ENCODE measurements at places on chromosomes 12 and 14.

GRCh38 chr12:113240395-113240794, 19.1 kb downstream of the TPCN1 start:
- DNase-seq: no peak

DNA sequence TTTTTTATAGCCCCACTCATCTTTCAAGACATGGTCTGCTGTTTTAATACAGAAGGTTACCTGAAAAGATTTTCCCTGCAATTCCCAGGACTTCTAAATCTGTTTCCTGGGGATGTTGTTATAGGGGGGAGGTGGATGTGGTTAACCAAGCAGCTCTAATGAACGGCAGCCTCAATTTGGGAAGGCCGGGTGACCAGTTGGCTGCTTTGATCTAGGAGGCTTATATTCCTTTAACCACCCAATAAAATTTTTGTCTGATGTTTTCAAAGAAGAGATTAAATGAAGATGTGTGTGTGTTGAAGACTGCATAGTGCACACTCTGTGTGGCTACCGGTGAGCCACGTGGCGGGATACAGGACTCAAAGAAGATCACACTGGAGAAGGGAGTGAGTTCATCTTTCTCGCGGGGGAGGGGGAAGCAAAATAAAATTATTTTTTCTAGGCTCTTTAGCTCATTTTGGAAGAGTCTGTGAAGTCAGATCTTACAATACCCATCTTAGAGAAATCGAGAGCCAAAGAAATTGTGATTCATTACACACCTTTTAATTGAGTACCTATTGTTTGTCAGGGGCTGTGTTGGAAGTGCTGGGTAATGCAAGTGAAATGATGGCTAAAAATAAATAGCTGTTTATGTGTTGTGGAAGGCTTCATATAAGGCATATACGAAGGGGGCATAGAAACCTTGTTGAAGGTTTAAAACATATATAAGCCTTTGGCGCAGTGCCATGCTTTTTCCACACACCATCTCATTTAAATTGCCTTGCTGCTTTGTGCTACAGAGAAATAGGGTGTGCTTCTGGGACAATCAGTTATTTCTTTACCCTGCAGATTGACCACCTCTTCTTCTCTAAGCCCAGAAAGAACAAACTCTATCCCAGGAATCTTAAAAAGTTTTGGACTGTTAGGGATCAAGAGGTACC, 18.5 kb downstream of the ELK3 start:
- DNase-seq: no peak

- DNase-seq: no peak
These were observed 764 bp upstream of the SPTB start for GRCh38 chr14:64880221-64881121.

DNA sequence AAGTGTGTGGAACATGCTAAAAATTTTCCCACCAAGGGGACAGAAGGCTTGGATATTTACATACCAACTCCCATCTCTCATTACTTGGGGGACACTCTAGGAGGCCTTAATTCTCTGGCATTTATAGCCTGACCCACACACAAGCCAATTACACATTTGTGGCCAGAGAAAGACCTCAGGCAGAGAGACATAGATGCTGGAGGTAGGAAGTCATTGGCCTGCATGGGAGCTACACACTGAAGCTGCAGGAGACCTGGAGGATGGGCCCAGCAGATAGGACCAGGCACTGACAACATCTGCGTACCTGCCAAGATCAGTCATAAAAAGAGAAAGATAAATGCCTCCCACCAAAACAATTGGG, 61.7 kb downstream of the TBX5 start:
- no peak for DNase-seq

DNA sequence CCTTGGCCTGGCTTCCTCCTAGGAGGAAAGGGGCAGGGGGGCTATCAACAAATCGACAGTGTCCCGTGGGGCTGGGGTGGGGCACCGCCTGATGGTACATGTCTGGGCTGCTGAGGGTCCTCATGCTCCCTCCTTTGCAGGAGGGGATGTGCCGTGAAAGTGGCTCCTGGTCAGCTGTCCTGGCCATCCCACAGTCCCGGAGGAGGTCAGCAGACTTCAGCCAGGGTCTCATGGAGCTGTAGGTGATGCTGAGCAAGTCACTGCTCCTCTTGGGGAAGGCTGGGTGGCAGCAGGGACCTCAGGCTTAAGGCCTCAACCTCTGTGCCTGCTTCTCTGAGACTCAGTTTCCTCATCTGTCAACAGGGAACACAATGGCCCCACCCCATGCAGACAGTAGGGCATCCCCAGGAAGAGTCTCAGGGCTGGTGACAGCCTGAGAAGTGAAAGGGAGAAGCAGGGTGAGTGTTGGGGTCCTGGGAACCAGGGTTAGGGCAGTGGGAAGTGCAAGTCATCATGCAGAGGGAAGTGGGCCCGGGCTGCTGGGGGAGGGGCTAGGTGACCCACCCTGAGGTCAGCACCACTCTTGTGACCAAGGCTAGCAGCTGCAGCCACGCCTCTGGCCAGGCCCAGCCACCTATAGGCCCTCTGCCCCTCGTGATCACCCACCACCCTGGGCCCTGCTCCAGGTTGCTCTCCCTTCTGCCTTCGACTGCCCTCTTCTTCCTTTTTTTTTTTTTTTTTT, 4.4 kb upstream of the TNFAIP2 start:
- no peak for DNase-seq

- DNase-seq: no peak
These were observed 1.3 kb downstream of the SBNO1 start for GRCh38 chr12:123363390-123363739.

- DNase-seq: no peak
These were observed 3.7 kb upstream of the TMX1 start for GRCh38 chr14:51236314-51236713.

- no peak for DNase-seq
These were observed at the start of gene HNF1A for GRCh38 chr12:120978296-120979219. TSS of gene HNF1A (plus strand) at chr12:120978543. CDS start at chr12:120978769, 226 bp downstream.

GRCh38 chr12:127459166-127459565, 807.8 kb upstream of the TMEM132C start:
- DNase-seq: no peak

GRCh38 chr12:104846056-104846767, 111.9 kb downstream of the SLC41A2 start:
- DNase-seq: no peak

DNA sequence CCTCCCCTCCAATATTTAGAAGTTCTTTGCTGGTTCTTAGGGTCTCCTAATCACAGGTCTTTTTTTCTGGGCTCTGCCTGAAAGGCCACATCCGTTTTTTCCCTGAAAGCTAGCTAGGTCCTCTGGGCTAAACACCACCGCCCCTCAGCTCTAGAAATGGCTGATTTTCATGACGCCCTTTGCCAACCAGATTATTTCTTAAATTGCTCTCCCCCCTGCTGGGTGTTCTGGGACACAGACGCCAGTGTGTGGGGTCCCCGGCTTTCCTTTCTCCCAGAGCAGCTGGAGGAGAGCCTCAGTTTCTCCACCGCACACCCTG, 45.3 kb upstream of the ATP23 start:
- no peak for DNase-seq

DNA sequence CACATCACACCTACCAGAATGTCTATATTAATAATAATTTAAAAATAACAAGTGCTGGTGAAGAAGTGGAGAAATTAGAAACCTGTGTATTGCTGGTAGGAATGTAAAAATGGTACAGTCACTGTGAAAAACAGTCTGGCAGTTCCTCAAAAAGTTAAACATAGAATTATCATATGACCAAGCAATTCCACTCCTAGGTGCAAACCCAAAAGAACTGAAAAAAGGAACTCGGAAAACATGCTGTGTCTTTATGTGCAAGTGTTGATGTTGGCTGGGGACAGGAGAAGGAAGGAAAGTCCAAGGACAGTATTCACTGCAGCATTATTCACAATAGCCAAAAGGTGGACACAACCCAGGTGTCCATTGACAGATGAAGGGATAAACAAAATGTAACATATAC, 146.5 kb downstream of the TTC7B start:
- no peak for DNase-seq

DNA sequence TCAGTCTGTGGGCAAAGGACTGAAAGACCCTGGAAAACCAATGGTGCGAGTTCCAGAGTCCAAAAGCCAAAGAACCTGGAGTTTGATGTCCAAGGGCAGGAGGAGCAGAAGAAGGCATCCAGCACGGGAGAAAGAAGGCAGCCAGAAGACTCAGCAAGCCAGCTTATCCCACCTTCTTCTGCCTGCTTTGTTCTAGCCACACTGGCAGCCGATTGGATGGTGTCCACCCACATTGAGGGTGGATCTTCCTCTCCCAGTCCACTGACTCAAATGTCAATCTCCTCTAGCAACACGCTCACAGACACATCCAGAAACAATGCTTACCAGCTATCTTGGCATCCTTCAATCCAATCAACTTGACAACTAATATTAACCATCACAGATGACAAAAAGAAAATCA, 57.2 kb upstream of the CAPRIN2 start:
- no peak for DNase-seq

DNA sequence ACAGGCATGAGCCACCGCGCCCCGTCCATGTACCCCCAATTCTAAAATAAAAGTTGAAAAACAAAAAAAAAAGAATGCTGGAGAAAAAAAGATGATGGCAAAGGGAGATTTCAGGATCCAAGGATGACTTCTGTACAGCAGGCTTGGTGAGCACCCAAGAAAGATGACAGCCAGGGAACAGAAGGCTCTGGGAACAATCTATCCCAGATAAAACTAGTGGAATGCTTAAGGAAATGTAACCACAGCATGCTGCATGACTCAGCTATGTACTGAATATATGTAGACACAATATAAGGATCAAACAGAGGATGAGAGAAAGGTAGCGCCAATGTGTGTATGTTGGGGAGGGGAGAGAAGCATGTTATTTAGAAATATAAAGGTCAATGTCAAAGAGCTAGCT, 123.7 kb upstream of the TMTC1 start:
- DNase-seq: no peak

DNA sequence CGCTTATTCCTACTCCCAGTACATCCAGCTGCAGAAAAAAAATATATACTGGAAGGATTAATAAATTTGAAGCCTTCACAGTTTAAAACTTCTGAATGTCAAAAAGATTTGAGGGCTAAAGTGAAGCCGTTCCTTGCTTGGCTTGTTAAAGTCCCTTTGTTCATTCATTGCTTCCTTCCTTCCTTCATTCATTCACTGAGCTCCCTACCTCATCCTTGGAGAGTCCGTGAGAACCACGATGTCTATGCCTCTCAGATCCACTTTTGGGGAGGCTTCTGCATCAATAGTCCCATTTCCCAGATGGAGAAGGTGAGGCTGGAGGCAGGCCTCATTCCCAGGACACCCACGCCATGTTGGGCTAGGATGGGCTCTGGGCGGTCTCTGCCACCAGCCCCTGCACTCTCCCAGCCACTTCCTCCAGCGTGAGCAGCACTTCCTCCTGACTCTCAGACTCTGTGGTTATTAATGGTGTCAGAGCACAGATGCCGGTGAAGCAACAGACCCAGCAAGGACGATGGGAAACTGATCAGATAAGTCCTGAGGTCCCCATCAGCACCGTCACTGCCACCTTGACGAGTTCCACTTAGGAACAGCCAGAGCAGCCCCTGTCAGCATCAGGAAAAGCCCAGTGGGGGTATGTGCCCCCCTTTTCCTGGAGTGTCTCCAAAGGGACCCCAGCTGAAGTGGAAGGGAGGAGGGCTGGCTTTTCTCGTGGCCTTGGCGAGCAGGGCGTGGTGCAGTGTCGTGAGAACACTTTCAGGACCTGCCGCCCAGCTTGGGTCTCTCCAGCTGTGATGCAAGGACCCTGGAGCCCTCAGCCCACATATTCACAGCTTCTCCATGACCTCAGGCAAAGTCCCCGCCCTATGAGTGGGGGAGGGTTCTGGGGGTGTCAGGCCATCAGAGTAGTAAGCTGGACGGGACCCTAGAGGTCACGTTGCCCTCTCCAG, 21.2 kb downstream of the ASB2 start:
- no peak for DNase-seq

GRCh38 chr12:47686645-47687240, 19.1 kb downstream of the RPAP3 start:
- DNase-seq: no peak

- no peak for DNase-seq
These were observed 24.0 kb downstream of the RNF34 start for GRCh38 chr12:121423682-121424623.

DNA sequence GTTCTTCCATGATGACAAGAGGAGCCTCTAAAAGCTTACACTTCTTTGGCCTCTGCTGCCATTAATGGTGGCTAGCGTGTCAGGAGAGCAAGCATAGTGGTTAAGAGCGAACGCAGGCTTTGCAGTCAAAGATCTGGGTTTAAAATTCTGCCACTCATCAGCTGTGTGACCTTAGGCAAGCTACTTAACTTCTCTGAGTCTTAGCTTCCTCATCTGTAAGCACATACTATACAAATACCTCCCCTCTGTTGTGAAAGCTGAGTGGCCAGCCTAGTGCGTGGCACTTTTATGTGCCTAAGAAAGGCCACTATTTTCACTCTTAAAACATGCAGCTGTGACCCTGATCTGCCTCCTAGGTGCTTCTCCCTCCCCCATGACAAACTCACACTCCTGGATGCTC, 11.6 kb downstream of the APPL2 start:
- no peak for DNase-seq

DNA sequence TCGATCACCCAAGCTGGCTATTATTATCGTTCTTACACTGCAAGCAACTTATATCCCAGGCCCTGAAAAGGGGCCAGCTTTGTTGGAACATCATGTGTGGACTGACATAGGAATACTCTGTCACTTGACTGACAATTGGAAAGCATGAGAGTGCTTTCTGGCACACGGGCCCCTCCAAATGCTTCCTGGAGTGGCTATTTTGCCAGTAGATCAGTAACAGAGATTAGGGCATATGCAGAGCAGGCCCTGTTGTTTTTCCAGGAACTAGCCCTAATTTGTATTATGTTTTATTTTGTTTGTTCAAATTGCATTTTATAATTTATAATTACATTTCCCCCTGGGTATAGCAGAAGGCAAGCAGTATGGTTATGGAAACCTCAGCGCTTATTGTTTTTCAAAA, 170.1 kb upstream of the FRMD6 start:
- DNase-seq: no peak

GRCh38 chr12:108814462-108815211, 42.7 kb downstream of the SSH1 start:
- no peak for DNase-seq

GRCh38 chr14:69072584-69072983, 80.3 kb downstream of the DCAF5 start:
- DNase-seq: no peak

- DNase-seq: no peak
These were observed 15.9 kb downstream of the ATP6V1D start for GRCh38 chr14:67343601-67344230.

DNA sequence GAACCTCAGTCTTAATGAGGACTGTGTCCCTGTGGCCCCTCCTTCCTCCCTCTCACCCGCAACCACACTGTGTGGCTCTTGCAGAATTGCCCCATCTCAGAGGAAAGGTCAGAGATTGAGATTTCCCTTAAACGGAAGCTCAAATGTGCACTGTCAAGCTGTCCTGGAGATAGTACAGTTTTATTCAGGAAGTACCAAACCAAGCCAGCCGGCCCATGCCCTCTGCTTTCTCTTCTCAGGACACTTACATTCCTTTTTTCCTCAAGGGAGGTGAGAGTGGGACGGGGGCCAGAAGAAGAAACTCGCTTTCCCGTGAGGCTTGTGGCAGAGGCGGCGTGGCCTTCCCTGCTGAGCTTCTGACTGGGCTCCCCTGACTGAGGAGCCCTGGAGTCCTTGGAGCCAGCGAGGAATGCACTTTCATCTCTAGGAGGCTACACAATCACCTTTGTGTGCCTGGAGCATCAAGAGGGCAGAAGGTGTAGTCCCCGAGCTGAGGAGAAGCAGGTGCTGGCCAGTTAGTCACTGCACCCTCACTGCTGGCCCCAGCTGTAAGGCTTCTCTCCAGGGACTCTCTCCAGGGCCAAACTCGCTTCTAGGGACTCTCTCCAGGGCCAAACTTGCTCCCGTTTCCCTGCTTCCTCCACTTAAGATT, 24.1 kb upstream of the ATP2A2 start:
- DNase-seq: no peak

GRCh38 chr14:68679746-68680467, 113.0 kb downstream of the ZFP36L1 start:
- DNase-seq: no peak
